ENCODE measurements at places on chromosomes 3 and 15.

DNA sequence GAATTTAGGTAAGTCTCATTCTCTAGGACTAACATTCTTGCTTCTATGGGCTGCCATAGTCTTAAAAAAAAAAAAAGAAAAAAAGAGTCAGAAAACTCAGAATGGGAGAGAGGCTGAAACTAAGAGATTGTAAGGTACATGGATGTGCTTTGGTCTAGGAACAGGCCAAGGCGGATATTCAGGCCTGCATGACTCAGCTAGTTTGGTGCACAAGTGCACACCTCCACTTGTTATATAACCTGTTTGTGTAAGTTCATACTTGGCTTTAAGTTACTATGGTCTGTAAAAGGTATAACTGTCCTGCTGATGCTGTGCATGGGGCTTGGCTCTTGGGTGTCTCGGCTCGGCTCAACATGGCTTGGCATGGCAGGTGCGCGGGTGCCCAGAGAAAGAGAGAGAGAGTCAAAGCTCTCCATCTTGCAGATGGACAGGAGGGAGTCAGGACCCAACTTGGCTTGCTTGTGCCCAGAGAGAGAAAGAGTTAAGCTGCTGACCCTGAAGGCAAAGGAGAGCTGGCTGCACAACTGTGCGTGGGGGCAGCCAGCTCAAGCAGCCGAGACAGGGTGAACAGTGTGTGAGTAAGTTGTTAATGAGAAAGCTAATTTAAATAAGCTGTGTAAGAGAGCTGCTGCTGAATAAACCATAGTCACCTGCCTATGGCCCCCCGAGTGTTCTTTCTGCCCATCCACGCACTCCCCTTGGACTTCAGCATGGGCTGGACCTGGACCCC, 31.4 kb upstream of the CHRNB4 start:
- DNase-seq, result no peak

- no peak for DNase-seq
Measured at GRCh38 chr3:69009559-69010410, 3.7 kb downstream of the EOGT start.

- DNase-seq, result no peak
Measured at GRCh38 chr3:5709714-5710113, 522.2 kb downstream of the EDEM1 start.

- no peak for DNase-seq
Measured at GRCh38 chr3:148604270-148605085, 93.2 kb upstream of the AGTR1 start.

- DNase-seq, result no peak
Measured at GRCh38 chr3:190581041-190581541, 67.2 kb downstream of the IL1RAP start.

GRCh38 chr3:171455603-171456550, 4.3 kb downstream of the TNIK start:
- no peak for DNase-seq

Measured in SW 1271 (cell line).